Inflammatory macrophage treated with lipopolysaccharide for 4 hours (primary cell): ENCODE measurements at places on chromosomes 2 and 18.

DNA sequence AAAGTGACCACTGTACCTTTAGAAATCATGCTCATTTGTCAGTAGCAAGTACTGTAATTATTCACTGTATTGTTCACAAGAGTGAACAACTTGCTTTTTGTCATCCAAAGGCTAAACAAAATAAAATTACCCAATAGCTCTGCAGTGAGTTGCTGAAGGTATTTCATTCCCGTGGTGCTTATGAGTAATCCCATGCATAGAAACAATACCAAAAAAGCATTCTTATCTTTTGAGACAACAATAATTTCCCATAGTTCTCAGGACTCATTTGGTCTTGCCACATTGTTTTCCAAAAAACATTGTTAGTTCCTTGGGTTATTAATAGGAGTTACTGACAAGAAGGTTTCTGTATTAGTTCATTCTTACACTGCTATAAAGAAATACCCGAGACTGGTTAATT is 503.2 kb upstream of the FAM98A start:
- no peak for DNase-seq

DNA sequence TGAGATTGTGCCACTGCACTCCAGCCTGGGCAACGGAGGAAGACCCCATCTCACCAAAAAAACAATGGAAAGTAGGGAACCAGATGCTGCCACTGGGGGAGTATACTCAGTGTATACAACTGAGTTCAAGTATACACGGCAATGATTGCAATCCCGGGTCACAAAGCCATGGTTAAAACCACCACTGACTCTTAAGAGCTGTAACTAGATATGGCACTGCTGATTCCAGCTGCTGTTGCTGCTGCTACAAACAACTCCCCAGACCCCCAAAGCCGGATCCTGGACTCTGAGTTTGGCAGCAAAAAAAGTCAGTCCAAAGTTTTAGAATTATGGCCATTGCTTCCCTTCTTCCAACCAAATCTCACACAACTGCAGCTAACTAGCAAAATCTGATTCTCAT is 43.7 kb upstream of the COX7A2L start:
- no peak for DNase-seq

GRCh38 chr2:240913810-240914644 is 7.9 kb downstream of the CROCC2 start:
- peak; percentile 15 for DNase-seq

DNA sequence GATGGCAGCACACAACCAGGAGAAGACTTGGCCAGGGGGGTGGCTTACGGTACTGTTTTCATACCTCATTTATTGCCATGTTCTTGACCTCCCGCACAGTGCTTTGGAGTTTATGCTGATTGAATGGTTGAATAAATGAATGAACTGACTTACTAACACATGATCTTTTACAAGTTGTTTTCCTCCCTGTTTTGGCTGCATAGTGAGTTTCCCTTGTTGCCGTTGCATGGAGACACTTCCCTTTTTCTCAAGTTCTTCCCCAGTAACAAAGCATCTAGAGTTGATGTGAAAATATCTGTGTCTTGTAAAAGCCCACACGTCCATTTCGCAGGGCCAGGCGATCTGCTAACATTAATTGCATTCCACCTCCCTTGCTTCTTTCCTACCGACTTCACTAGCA is 35.7 kb upstream of the RAB1A start:
- peak; percentile 85 for DNase-seq

DNA sequence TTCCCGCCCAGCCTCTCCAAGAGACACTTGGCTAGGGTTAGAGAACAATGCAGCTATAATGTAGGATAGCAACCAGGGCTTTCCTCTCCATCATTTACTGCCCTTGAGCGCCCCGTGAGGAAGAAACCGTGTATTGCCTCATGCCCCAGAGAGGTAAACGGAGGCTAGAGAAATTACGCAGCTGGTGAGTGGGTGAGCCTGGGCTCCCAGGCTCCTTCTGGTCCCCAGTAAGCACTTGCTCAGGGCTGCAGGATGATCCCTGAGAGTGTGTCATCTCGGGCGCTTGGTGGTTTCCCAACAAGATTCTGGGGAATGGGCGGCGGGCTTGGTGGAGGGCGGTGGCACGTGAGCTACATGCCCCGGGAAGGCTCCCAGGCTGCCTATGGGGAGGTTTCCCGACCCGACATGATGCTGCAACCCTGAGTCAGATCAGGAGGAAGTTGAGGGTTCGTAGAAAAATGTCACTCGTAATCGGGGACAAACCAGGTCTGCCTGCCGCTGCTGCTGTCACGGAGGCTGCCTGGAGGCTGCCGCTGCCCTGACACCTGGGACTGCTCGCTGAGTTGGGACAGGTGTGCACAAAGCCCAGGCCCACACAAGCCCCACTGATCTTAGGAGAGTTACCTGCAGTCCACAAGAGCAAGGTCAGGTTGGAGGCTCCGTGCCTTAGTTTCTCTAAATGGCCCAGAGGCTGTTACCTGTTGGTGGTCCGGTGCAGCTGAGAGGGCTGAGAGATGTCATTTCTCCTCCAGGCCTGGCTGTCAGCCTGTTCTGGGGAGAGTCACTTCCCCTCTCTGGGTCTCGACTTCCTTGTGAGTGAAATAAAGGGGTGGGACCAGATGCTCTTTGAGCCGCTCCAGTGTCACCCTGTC is at the start of gene GPR55:
Gene GPR55 (minus strand): TSS at position 773 of the 872 bp plus-strand sequence. CDS start 14,280 bp downstream, outside the sequence.
- DNase-seq = peak; percentile 94

DNA sequence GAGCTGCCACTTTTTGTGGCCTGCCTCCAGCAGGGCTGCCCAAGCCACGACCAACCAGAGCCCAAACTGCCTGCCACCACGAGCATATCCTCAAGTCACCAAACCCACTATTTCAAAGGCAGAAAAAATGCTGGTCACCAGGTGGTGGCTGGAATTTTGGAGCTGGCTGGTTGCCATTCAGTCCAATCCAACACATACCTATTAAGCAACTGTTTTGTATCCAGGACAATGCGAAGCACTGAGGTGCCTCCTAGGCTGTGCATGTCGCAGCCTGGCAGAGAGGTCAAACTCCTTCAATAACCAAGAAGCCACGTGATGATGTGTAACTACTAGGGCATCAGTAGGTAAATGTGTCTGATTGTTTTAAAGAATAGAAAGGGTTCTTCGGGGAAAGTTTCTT is 108.3 kb upstream of the PPP1CB start:
- no peak for DNase-seq

DNA sequence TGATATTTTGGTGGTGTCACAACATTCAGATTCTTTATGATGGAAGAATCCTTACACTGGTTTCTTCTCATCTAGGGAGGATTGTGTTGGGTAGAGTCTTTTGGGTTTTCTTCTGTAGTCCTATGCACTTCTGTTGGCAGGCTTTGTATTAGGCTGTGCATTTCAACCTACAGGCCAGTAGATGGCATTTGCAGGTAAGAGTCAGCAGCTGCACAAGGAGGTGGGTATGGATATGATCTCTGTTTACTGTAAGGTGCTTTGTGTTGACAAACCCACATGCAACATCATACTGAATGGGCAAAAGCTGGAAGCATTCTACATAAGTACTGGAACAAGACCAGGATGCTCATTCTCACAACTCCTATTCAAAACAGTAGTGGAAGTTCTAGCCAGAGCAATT is 656.8 kb downstream of the METTL4 start:
- DNase-seq = no peak
